ENCODE measurements at places on chromosomes 11 and 22.

DNA sequence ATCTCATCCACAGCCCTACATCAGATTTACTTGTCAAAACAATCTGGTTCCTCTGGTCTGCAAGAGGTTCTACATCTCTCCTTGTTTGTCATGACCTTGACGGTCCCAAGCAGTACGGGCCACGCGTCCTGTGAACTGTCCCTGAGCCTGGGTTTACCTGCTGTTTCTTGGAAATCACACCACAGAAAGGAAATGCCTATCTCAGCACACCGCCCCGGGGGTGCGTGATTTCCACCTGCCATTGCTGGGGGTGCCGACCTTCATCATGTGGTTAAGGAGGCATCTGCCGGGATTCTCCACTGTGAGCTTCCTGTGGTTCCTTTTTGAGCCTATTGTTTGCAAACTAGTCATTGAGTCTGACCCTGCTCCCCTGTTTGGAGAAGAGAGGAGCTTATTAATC is 1363.4 kb downstream of the BRD1 start:
- DNase-seq: no peak

DNA sequence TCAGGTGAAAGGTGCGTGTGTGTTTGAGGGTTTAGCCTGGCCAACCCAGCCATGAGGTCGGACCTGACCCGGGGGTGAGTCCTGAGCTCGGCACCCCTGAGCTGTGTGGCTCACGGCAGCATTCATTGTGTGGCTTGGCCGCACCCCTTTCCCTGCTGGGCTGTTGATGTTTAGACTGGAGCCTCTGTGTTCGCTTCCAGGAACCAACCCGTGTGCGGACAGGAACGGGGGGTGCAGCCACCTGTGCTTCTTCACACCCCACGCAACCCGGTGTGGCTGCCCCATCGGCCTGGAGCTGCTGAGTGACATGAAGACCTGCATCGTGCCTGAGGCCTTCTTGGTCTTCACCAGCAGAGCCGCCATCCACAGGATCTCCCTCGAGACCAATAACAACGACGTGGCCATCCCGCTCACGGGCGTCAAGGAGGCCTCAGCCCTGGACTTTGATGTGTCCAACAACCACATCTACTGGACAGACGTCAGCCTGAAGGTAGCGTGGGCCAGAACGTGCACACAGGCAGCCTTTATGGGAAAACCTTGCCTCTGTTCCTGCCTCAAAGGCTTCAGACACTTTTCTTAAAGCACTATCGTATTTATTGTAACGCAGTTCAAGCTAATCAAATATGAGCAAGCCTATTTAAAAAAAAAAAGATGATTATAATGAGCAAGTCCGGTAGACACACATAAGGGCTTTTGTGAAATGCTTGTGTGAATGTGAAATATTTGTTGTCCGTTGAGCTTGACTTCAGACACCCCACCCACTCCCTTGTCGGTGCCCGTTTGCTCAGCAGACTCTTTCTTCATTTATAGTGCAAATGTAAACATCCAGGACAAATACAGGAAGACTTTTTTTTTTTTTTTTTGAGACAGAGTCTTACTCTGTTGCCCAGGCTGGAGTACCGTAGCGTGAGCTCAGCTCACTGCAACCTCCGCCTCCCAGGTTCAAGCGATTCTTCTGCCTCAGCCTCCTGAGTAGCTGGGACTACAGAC is 53.9 kb upstream of the PPP6R3 start:
- no peak for DNase-seq

GRCh38 chr11:123196060-123196714 is 1.1 kb upstream of the CLMP start:
- DNase-seq: no peak

- DNase-seq: peak; percentile 45
These were observed 9.6 kb downstream of the BACE1-AS start for GRCh38 chr11:117300773-117301172.

- peak; percentile 91 for DNase-seq
These were observed 5.4 kb downstream of the CARNS1 start for GRCh38 chr11:67420646-67421429.

DNA sequence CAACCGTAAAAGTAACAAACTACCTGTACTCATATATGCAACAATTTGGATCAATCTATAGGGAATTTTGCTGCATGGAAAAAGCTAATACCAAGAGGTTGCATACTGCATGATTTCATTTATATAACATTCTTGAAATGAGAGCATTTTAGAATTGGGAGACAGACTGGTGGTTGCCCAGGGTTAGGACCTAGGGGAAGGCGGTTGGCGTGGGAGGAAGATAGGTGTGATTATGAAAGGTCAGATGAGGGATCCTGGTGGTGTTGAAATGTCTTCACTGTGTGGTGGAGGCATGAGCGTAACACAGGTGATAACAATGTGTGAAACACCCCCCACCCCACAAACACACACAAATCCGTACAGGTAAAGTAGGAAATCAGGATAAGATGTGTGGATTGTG is 176.6 kb upstream of the ZBED5 start:
- no peak for DNase-seq

- peak; percentile 78 for DNase-seq
These were observed at the start of gene PHLDB1 for GRCh38 chr11:118607401-118608359. PHLDB1 (plus strand) TSS chr11:118607615; CDS start chr11:118613837, 6,222 bp downstream.

GRCh38 chr22:43737150-43737828 is 74.8 kb downstream of the EFCAB6 start:
- no peak for DNase-seq

DNA sequence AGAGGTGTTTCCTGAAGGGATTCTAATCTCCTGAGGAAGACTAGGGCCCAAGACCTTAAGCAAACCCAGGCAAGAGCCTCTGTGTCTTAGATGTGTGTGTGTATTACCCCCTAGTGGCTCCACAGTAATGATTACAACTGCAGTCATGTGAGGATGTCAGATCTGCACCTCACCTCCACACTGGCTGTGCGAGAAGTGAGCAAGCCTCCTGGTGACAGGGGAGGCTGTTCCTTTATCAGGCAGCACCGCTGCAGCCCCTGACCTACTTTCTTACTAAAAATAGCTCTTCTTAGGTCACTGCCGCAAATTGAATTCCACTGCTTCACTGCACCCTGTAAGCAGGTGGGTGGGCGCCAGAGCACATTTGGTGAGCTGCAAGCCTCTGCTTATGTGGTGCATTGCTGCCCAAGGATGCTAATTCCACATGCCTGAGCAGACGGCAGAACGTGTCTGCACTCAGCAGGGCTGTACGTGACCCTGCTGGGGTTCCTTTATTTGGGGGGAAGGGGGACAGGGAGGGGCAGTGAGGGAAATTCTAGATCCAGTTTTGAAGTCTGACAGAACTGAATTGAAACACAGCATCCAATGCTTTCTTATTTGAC is 112.4 kb downstream of the KCNC1 start:
- peak; percentile 14 for DNase-seq

DNA sequence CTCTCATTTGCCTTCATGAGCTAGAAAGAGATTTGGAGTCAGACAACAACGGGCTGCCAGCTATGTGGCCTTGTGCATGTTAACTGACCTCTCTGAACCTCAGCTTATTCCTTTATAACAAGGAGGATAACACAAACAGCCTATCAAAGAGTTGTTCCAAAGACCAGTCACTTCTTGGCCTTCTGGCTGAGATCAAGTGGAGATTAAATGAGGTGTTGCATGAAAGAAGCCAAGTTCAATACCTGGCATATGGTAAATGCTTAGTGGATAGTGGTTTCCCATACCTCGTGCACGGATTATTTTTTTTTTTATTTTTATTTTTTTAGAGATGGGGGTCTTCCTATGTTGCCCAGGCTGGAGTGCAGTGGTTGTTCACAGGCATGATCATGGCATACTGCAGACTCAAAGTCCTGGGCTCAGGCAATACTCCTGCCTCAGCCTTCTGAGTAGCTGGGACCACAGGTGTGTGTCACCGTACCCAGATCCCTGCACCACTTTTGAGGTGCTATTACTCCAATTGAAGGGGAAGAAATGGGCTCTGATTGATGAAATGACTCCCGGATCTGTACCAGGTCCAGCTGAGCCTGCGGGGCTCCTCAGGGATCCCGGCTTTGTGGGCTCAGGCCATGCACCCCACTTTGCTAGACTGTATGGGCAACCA is 4.9 kb downstream of the LGALS1 start:
- peak; percentile 36 for DNase-seq

DNA sequence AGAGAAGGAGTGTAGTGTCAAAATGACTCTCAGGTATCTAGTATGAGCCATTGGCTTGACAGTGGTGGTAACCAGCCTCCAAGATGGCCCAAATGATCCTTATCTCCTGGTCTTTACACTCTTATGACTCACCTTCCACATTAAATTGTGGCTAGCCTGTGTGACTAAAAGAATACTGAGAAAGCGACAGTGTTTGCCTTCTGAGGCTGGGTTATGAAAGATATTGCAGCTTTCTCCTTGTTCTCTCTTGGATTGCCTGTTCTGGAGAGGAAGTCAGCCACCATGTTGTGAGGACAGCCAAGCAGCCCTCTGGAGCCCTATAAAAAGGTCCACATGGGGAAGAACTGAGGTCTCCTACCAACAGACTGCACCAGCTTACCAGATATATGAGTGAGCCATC is 15.8 kb downstream of the C11orf71 start:
- DNase-seq: no peak

- DNase-seq: no peak
These were observed 33.4 kb downstream of the GRAMD4 start for GRCh38 chr22:46653596-46653995.

DNA sequence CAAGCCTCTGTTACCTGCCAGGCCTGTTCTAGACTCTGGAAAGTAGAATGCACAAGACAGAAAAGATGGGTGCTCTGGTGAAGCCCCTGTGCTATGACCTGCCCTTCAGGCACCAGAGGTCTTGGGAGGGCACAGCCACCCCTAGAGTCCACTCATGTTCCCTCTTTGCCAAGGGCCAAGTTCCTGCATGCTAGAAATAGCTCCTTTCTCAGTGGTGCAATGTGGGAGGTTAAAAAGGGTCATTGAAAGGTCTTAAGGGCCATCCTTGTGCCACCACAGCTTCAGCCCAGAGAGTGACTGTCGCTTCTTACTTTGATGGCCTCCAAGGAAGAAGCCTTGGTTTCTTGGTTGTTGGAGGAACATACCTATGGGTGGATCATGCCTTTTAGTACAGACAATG is 84.6 kb upstream of the PARVA start:
- DNase-seq: no peak

DNA sequence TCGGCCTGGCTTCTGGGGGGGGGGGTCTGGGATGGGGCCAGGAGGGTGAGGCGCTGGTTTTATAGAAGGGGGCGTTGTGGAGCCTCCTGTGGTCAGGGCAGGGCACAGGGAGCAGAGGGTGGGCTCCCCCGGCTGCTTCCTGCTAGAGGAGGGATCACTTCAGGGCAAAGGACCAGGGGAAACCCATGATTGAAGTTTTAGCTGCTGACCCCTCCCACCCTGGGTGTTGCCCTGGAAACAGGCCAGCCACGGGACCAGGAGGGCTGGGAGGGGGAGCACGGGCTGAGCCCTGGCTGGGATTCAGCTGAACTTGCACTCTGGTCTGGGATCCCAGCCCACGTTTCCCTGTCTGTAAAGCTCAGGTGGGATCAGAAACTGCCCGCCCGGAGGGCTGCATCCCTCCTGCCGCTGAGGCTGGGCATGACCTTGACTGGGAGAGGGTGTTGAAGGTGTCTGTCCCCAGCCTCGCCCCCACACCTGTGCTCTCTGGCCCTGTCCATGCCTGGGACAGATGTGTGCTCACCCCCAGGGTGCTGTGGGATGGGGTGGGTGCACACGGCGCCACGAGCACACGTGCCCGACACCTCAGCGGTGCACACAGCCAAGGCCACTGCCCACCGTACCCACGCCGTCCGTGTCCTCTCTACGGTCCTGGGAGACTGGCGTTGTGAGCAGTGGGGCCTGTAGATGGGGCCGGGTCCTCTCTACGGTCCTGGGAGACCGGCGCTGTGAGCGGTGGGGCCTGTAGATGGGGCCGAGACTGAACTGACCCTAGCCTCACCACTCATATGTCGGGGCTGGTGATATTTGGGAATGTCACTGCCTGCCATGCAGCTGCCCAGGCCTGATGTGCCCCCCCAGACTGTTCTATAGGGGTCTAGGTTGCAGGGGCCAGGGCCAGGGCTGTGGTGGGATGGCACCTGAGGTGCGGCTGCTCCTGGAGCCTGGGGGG is 2.3 kb downstream of the TSPAN4 start:
- DNase-seq: peak; percentile 92

DNA sequence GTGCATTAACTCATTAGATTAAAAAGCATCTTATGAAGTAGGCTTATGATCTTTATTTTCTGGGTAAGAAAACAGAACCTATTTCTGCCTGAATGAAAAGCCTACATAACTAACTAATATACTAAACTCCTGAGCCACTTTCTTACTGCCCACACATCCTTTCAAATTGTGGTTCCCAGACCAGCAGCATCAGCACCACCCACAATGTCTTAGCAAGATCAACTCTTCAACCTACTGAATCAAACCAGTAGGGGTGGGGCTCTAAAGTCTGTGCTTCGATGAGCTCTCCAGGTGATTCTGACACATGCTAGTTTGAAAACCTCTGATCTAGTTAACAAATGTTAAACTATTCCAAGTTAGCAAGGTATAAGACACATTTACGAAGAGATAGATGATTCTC is 462.4 kb downstream of the DLG2 start:
- DNase-seq: no peak

- peak; percentile 39 for DNase-seq
These were observed 2.8 kb downstream of the ROBO4 start for GRCh38 chr11:124894606-124895430.

DNA sequence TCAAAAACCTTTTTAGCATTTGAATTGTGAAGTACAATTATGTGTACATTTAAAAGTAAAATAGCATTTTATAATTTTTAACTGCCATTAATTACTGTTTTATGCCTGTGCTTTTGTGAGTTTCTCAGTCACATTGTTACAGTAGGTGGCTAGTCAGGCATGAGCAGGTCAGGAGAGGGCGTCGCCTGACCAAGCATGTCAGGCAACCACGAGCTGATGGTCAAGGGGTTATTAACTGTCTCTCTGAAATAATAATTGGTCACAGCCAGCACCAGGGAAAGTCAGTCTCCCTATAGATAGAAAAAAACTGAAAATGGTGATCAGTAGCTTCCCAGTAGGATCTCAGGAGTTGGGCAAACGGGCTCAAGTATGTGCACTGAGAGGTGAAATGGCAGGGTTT is 19.4 kb upstream of the CCDC81 start:
- no peak for DNase-seq

GRCh38 chr11:11143849-11144248 is 209.2 kb downstream of the CSNK2A3 start:
- DNase-seq: no peak

DNA sequence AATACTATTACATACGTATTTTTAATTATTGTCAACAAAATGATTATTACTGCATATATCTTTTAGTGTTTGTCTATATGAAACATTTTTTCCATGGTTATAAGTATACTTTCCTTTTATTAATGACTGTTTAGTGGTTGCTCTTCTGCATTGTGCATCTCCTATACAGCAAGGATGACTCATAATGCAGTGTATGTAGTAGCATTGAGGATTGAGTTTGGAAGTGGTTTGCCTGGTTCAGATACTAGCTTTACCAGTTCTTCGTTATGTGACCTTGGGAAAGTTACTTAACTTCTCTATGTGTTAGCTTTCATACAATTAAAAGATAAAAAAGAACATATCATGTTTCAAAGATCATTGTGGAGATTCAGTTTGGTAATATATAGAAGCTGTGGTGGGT is 44.1 kb downstream of the CHORDC1 start:
- no peak for DNase-seq
